ENCODE measurements at places on chromosomes 6 and 20. TPM values are rescaled to one million over a fixed set of nuclear protein-coding genes. Genes with fewer than 3 reads are reported as not detected.

CD83 gene
- 2.6 TPM for polyA plus RNA-seq

RAET1L gene
- not detected for polyA plus RNA-seq

PSORS1C2 gene
- not detected for polyA plus RNA-seq

PSORS1C1 gene
- not detected for polyA plus RNA-seq

TOMM6 gene
- polyA plus RNA-seq: 1,276 TPM

DACT2 gene
- polyA plus RNA-seq: not detected

RRAGD gene
- not detected for polyA plus RNA-seq

PAX1 gene
- not detected for polyA plus RNA-seq

CDH22 gene
- polyA plus RNA-seq: not detected

OGFR gene
- 36.7 TPM for polyA plus RNA-seq

UST gene
- 0.07 TPM for polyA plus RNA-seq

FAM83C gene
- not detected for polyA plus RNA-seq

KCNK16 gene
- polyA plus RNA-seq: not detected

C20orf141 gene
- polyA plus RNA-seq: not detected

GPR6 gene
- not detected for polyA plus RNA-seq

LAMA4 gene
- 0.05 TPM for polyA plus RNA-seq

TMEM74B gene
- 19.0 TPM for polyA plus RNA-seq

CDH26 gene
- 0.12 TPM for polyA plus RNA-seq

OR11A1 gene
- polyA plus RNA-seq: not detected

PLEKHG1 gene
- 0.03 TPM for polyA plus RNA-seq

POU5F1 gene
- polyA plus RNA-seq: not detected

OR12D3 gene
- not detected for polyA plus RNA-seq

ALDH5A1 gene
- 12.8 TPM for polyA plus RNA-seq

SUPT3H gene
- 8.1 TPM for polyA plus RNA-seq

THEMIS gene
- not detected for polyA plus RNA-seq

HLA-DMA gene
- 0.48 TPM for polyA plus RNA-seq

SLC18B1 gene
- polyA plus RNA-seq: 32.0 TPM

FAM83B gene
- polyA plus RNA-seq: not detected

EPHA7 gene
- polyA plus RNA-seq: not detected

CLVS2 gene
- polyA plus RNA-seq: not detected

MACROD2 gene
- not detected for polyA plus RNA-seq

PSMF1 gene
- 20.6 TPM for polyA plus RNA-seq

HSPA12B gene
- polyA plus RNA-seq: not detected

OXT gene
- not detected for polyA plus RNA-seq

FHL5 gene
- not detected for polyA plus RNA-seq

SOX18 gene
- polyA plus RNA-seq: 4.4 TPM

LTB gene
- 0.07 TPM for polyA plus RNA-seq

TREM2 gene
- not detected for polyA plus RNA-seq

CCM2L gene
- not detected for polyA plus RNA-seq

MEI4 gene
- polyA plus RNA-seq: not detected

RANBP9 gene
- 53.5 TPM for polyA plus RNA-seq

C6orf163 gene
- 2.1 TPM for polyA plus RNA-seq

RGL2 gene
- 57.1 TPM for polyA plus RNA-seq

PFDN4 gene
- polyA plus RNA-seq: 142 TPM

DAAM2 gene
- polyA plus RNA-seq: not detected

SLC2A10 gene
- 0.11 TPM for polyA plus RNA-seq

TAF4 gene
- 11.6 TPM for polyA plus RNA-seq

PKHD1 gene
- polyA plus RNA-seq: 0.01 TPM

CFB gene
- not detected for polyA plus RNA-seq

TCF19 gene
- polyA plus RNA-seq: 30.0 TPM

LCA5 gene
- polyA plus RNA-seq: 1.7 TPM

SLC22A1 gene
- polyA plus RNA-seq: 0.24 TPM

Measured in K562 (cell line).